Muscle of leg (tissue), 16 donors: ENCODE measurements at places on chromosomes 1 and 21.

- no peak for DNase-seq
These were observed 14.2 kb downstream of the UCK2 start for GRCh38 chr1:165841582-165842017.

GRCh38 chr21:27108228-27108627 lies 141.3 kb upstream of the ADAMTS5 start:
- peak; percentile 93 for DNase-seq

GRCh38 chr21:32469628-32470027 lies 57.1 kb downstream of the EVA1C start:
- DNase-seq: no peak

DNA sequence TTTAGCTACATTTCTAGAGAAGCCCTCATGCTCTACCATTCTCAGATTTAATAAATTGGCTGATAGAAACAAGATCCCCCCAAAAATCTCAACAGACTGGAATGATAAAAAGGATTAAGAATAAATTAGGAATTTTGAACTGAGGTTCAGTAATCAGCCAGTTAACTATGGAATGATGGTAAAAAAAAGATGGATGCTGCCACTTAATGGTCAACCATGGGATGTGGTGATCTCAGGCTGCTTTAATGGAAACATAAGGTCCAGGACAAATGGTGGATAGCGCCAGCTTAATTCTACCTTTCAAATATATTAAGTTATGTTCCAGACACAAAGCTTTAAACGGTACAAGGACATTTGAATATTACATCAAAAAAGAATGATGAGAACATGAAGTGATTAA lies 49.9 kb downstream of the CCN1 start:
- no peak for DNase-seq

GRCh38 chr1:30318413-30318812 lies 405.0 kb downstream of the MATN1 start:
- DNase-seq: no peak

GRCh38 chr1:93033029-93033428 lies 46.1 kb upstream of the MTF2 start:
- no peak for DNase-seq

GRCh38 chr1:183313063-183313462 lies 105.1 kb downstream of the NMNAT2 start:
- no peak for DNase-seq

GRCh38 chr1:42295816-42296215 lies 39.2 kb downstream of the FOXJ3 start:
- no peak for DNase-seq

GRCh38 chr1:93692026-93692425 lies 10.4 kb upstream of the BCAR3 start:
- peak; percentile 39 for DNase-seq

DNA sequence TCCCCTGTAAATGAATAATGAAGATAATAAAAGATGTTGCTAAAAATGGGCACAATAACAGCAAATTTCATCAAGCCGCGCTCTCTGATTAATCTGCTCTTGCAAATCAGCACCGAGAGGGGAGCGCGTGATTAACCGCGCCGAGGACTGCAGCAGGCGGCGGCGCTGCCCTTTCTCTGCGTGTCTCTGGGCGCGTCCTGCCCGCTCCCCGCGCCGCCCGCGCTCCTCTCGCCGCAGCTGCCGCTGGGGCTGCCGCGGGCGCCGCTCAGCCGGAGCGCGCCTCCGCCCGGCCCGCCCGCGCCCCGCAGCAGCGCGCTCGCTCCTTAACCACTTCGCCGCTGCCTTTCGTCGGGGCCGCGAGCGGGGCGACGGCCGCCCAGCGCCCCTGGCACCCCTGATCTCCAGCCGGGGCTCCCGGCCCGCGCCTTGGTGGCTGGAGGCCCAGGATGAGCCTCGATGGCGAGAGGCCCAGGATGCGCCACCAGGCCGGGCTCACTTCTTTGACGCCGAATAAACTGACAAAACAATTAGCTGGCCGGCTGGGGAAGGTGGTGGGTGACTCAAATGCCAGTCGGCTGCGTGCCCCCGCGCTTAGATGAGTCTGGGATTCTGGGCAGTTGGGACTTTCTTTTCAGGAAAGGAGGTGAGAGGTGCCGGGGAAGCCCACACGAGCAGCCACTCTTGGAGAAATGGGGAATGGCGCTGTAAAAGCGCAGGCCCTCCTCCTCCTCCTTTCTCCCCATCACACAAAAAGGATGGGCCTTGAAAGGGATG lies 221.4 kb upstream of the PKN2 start:
- DNase-seq: peak; percentile 65

- no peak for DNase-seq
These were observed 239.9 kb upstream of the TMEM51 start for GRCh38 chr1:14913482-14914177.

GRCh38 chr1:44694863-44695478 lies 20.5 kb downstream of the ARMH1 start:
- no peak for DNase-seq

- DNase-seq: peak; percentile 53
These were observed 290.4 kb upstream of the PLXNA2 start for GRCh38 chr1:208534599-208534897.

DNA sequence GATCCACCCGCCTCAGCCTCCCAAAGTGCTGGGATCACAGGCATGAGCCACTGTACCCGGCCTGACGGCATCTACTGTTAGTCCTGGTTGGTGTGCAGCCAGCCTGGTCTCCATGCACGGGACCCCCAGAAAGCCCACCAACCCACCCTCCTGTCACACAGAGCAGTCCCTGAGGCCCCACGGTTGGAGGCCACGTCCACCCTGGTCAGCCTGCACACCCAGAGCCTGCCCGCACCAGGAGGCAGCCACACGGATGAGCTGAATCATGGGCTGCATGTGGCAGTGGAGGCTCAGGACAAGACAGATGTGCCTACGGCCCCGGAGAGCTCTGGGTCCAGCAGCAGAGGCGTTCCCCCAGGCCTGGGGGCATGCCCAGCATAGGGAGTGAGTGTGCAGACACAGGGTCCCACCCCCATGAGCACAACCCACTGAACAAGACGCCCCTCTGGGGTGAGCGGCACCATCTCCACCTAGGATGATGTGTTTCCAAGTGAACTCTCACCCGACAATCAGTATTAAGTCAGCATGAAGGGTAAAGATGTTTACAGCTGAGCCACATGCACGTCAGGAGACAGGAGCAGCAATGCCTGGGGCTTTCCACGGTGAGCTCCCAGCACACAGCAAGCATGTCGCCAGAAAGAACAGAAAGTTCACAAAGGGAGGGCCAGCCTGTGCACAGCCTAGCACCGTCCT lies 102.1 kb downstream of the WDR4 start:
- no peak for DNase-seq

- no peak for DNase-seq
These were observed 134.6 kb downstream of the GLIS1 start for GRCh38 chr1:53604291-53604919.

GRCh38 chr1:43315963-43316737 lies 15.4 kb downstream of the TIE1 start:
- DNase-seq: no peak

GRCh38 chr1:235995511-235995910 lies 69.4 kb downstream of the NID1 start:
- no peak for DNase-seq

- DNase-seq: no peak
These were observed 54.7 kb downstream of the ALPL start for GRCh38 chr1:21563971-21564370.

- peak; percentile 25 for DNase-seq
These were observed 5.2 kb downstream of the CCN1 start for GRCh38 chr1:85585799-85586198.

DNA sequence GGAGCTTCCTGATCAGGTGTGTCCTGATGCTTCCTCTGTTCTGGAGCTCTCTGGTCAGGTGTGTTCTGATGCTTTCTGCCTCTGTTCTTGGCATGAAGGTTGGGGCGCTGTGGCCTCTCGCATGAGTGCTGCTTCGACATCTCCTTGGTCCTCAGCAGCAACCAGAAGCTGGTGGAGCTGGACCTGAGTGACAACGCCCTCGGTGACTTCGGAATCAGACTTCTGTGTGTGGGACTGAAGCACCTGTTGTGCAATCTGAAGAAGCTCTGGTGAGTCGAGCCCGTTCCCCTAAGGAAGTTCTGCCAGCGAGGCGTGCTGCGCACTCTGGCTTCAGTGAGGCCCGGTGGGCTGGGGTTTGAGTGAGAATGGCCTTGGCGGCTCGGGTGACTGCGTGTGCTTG lies 18.0 kb downstream of the NLRP3 start:
- DNase-seq: no peak

DNA sequence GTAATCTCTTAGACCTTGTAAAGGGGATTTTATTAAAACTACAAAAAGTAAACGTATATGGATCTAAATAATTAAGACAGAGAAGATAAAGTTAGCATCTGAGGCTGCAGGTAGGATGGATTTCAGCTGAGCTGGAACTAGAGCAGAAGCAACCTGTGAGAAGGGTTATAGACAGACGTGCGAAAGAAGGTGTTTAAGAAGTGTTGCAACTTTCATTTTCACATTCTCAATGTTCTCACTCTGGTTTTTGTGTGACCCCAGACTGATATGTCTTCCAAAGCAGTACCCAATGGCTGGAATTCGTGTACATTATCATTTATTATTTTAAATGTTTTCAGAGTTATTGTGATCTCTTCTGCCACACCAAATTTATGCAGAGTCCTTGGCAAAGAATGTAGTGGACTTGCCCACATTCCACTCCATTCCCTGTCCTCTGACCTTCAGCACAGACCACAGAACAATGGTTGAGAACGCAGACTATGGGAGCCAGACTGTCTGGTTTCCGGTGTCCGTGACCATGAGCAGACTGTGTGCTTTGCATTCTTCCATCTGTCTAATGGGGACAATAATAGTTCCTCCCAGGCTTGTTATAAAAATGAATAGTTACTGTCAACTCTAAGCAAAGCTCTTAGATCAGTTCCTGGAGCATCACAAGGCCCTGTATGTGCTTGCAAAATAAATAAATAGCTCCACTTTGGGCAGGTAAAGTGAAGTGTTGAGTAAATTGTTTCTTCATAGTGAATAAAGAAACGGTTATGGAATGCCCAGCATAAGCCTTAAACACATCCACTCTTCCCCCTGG lies 140.6 kb upstream of the SAMSN1 start:
- DNase-seq: no peak

DNA sequence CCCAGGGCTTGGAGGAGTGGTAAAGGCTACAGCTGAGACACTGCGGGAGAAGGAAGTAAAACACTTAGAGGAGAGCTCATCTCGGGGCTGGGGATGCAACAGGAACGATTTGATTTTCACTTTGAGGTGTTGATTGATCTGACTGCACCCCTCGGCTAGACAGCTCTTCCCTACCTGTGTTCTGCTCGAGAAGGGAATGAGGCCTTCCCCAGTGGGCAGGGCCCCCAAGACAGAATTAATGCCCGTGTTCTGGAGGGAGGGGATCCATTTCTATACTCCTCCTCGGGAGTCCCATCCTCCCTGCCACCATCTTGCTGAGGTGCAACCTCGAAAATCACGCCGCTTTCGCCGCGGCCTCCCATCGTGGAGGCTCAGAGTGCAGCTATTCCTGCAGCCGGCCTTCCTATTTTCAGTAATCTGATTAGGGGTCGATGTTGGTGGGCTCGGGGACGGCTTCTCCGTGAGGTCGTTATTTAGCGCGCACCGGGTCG lies 2.4 kb downstream of the ATP2B4 start:
- no peak for DNase-seq

DNA sequence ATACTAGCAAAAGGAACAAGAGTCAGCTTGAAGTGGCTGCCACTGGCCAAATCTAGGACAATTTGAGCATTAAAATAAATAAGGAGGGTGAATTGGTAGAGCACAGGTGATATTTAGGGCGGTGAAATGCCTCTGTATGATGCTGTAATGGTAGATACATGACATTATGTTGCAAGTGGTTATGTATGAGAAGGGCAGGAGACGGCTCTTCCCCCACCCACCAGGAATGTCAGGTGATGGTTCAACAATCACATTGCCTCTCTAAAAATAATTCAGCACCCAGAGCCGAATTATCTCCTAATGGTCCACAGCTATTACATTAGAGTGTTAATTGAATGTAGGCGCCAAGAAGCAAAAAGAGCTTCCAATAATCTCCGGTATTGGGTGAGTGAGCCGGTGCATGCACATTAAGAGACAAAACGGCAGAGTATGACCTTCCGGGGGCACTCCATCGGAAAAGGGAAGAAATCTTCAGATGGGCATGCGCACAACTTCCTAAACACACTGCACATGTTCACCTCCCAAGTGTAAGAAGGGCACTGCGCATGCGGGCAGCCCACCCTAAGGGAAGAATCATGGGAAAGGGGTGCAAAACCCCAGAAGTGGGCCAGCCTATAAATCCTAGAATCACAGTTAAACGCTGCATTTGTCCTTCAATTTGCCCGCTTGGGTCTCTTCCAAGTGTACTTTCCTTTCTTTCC lies 6.8 kb upstream of the IFNAR1 start:
- no peak for DNase-seq
